ENCODE measurements at places on chromosomes 3 and 15.

- DNase-seq = no peak
Measured at GRCh38 chr3:77137559-77137958, 97.7 kb downstream of the ROBO2 start.

- DNase-seq = no peak
Measured at GRCh38 chr15:61102281-61102680, 126.8 kb downstream of the RORA start.

GRCh38 chr3:150739877-150740645 lies 22.9 kb downstream of the SIAH2 start:
- DNase-seq = no peak

- no peak for DNase-seq
Measured at GRCh38 chr3:139537795-139538621, 1.5 kb downstream of the RBP1 start.

DNA sequence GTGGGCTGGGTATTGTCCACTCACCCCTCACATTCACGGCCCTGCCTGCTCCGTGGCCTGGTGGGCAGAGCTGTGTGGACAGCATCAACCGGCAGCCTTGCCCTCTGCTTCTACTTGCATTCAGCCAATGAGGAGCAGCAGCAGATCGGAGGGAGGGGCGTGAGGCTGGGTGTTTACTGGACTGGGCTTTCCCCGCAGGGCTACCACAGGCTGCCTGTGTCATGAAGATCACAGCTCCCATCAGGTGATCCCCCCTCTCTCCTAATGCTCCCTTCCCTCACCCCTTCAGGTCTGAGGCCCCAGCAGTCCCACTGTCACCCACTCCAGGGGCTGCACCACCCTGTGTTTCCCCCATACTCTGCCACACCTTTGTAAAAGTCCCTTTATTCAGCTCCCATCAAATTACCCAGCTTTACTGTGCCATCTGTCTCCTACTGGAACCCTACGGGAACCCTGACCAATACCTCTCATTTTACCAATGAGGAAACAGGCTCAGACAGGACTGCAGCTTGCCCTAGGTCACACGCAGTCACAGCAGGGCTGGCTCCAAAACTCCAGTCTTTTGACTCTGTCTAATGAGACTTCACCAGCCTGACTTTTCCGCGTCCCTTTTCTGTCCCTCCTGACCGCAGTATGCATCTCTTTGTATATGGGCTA lies 81.1 kb downstream of the MEGF11 start:
- no peak for DNase-seq

All from activated T-helper 1 cell treated with Interleukin-2 at 50 U/mL for 16 hours (primary cell).